ENCODE measurements at places on chromosomes 4 and X. TPM values are rescaled to one million over a fixed set of nuclear protein-coding genes. Genes with fewer than 3 reads are reported as not detected.

DNA sequence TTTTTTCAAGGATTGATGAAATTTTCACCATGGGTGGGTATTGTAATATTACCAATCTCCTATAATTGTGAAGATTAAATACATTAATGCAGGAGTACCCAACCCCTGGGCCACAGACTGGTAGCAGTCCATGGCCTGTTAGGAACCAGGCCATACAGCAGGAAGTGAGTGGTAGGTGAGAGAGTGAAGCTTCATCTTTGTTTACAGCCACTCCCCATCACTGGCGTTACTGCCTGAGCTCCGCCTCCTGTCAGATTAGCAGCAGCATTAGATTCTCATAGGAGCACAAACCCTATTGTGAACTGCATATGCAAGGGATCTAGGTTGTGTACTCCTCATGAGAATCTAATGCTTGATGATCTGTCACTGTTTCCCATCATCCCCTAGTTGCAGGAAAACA lies 15.1 kb downstream of the RAPGEF2 start:
- DNase-seq: no peak

DNA sequence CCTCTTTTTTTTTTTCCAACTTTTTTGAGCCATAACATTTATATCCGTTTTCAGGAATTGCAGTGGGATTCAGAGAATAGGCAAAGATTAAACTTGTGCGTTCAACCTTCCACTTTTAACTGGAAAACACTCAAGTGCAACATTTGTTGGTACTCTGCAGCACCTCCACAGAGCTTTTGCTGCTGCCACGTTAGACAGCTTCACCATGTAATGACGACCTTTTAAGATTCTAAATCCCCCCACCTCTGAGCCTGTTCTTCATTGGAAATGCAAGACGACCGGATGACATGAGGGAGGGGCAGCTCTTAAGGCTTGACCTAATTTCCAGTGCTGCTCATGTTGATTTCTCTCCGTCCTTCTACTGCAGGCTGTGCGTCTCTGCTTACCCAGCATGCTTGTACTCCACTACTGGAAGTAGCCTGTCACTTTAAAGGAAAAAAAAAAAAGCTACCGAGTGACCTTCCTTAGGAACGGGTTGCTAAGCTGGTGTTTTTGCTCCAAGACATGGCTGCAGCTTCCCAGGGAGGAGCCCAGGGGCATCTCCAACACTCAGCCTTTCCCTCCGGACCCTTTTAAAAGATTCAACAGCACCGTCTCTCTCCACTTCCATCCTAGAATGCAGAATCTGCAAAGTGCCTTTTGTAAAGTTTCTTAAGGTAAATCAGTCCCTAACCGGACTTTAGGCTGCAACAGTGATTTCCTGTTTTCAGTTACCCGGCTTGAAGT lies at the start of gene CC2D2A:
CC2D2A (plus strand) TSS at position 481 of the 726 bp plus-strand sequence. CDS start 6,051 bp downstream, outside the sequence.
- DNase-seq: no peak

Gene RPL34
- 1,121 TPM for total RNA-seq

Gene BGN
- not detected for total RNA-seq

Gene SSX5
- total RNA-seq: not detected

DNA sequence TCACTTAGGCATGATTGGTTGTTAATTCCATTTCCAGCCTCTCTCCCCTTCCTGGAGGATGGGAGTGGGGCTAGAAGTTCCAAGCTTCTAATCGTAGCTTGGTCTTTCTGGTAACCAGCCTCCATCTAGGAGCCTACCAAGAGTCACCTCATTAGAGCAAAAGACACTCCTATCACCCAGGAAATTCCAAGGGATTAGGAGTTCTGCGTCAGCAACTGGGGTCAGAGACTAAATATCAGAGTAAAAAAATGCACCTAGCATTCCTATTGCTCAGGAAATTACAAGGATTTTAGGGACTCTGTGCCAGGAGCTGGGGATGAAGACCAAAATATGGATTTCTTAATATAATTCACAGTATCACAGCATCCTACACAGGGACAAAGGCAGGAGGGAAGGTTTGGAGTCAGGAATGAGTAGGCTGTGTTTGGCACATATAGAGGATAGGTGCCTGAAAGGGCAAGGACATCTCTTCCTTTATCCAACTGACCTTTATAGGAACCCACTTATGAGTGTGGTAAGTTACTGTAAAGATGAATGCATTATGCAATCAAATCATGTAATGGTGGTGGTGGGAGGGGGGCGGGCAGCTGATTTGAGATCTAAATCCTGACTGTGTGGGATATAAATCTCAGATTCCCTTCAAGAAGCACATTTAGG lies 30.5 kb upstream of the LIMCH1 start:
- no peak for DNase-seq

DNA sequence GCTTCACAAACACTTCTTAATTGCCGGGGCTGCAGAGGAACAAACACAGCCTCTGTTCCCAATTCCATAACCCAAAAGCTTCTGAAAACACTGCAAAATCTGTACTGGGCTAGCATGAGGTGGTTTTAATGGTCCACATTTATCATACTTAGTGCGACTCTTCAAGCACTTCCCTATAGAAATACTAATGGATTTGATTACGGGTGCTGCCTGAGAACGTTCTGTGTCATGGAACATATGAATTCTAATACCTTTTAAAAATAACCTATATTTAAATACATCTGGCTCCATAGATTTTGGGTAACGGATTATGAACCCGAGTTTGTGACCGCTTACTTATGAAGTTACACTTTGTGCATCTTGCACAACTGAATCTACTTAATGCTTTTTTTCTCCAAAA lies 35.4 kb upstream of the STS start:
- DNase-seq: no peak

Gene MAGEA9B
- total RNA-seq: not detected
